ENCODE measurements at places on chromosomes 3 and 15.

DNA sequence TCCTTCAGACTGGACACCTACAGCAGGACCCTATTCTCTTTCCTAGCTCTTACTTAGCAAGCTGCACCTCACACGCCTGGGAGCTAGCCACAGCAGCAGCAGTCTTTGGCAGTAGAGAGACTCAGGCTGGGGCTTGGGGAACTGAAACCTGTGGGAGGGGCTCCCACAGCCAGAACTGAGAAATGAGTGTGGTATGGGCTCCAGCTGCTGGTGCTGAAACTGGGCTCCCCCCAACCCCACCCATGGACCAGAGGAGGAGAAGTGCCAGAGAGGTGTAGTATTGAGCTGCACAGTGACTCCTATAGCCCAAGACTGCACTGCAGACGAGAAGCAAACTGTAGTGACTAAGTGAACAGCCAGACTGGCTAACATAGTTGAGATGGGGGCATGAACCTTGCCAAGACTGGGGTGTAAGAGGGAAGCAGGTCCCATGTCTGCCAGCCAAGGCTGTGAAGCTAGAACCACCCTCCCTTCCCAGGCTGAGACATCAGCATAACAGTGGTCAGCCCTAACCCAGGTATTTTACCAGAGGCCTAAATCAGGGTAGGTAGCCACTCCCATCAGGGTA lies 62.5 kb downstream of the MYO5A start:
- DNase-seq, result no peak

- DNase-seq, result peak; percentile 49
Measured at GRCh38 chr3:184788751-184789150, 23.2 kb upstream of the VPS8 start.

- DNase-seq, result no peak
Measured at GRCh38 chr15:43908516-43909050, 81.8 kb downstream of the WDR76 start.

GRCh38 chr3:173007079-173007723 lies 133.8 kb downstream of the SPATA16 start:
- DNase-seq, result no peak

- DNase-seq, result no peak
Measured at GRCh38 chr15:99435877-99436541, 129.8 kb upstream of the MEF2A start.

DNA sequence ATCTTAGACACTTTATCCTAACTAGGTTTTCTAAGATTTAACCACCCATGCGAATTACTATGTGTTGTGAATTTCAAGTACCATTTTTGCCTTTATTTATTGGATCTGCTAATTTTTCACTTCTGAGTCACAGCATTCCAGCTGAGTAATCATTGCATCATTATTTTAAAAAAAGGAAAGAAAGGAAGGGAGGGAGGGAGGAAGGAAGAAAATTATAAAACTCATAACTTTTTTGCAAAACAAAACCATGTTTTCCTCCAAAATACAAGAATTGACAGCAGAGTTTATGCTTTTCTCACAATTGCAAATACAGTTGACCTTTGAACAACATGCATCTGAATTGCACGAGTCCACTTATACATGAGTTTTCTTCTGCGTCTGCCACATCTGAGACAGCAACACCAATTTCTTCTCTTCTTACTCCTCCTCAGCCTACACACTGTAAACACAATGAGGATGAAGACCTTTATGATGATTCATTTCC lies 651.4 kb upstream of the NECTIN3 start:
- peak; percentile 76 for DNase-seq

DNA sequence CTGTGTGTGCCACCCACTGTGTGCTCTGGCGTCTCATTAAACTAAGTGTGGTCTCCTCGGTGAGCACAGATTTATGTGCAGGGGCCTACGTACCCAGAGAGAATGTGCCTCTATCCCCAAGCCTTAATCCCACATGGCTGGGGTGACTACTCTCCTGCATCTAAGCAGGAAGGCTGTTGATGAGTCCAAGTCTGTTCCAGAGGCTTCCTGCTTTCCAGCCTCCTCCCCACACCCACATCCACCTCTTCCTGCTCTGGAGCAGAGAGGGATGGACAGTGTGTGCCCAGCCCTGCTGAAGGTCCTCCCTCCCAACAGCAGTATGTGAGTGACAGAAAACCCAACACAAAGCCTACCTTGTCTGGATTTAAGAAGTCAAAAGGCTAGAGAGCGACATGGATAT lies 38.8 kb upstream of the BCL2L10 start:
- no peak for DNase-seq

- DNase-seq, result no peak
Measured at GRCh38 chr3:66553441-66554113, 52.8 kb upstream of the LRIG1 start.

DNA sequence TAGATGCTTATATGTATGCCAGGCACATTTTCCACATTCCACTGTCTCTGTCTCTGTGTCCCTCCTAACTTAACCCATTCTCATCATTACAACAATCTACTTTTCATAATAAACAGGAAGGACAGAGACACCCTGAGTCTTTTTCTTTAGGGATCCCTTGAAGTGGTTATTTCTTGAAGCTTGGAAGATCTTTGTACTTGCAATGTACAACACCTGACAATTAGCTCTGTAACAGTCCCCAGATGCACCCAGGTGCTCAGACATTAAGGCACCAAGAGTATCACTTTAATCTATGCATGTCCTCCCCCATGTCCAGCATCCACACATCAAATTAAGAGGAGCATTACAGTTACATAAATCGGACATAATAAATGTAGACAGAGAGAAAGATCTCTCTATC lies 309.6 kb upstream of the KCNH8 start:
- no peak for DNase-seq

DNA sequence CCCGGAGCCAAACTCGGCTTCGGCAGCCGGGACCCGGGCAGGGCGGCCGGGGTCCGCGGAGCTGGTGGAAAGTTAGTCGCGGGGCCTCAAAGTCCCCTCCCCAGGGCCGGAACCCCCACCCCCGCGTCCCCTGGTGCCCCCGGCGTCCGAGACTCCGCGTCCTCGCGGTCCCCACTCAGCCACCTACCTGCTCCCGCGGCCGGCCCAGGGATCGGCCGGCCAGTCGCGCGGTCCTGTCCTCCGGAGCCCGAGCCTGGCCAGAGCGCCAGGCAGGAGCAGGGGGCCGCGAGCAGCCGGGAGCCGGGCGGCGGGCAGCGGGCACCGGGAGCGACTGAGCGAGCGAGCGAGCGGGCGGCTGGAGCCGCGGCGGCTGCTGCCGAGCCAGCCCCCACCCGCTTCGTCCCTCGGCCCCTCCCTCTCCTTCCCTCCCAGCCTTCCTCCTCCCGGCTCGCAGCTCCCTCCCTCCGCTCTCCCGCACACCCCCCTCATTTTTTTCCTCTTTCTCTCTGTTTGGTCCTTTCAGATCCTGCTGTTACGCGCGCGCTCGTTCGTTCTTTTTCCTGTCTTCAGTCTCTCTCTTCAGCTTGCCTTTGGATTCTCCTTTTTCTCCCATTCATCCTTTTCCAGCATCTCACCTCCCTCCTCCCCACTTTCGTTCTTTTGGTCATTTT lies at the start of gene MEGF11:
TSS of gene MEGF11 (minus strand) at position 333 of the 671 bp plus-strand sequence. CDS start 125,347 bp downstream, outside the sequence.
- peak; percentile 36 for DNase-seq

DNA sequence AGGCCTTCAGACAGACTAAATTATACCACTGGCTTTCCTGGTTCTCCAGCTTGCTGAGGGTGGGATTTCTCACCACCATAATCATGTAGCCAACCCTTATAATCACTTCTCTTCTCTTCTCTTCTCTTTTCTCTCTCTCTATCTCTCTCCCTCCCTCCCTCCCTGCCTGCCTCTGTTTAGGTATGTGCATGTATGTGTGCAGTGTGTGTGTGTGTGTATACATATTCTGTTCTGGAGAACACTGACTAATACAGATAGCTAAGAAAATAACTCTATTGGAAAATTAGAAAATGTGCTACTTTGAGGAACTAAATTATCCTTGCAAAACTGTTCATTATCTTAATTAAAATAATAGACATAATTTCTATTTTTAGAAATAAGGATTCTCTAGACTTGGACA lies 118.6 kb upstream of the GADL1 start:
- DNase-seq, result no peak

GRCh38 chr15:51499379-51499976 lies 123.1 kb downstream of the DMXL2 start:
- DNase-seq, result peak; percentile 42

DNA sequence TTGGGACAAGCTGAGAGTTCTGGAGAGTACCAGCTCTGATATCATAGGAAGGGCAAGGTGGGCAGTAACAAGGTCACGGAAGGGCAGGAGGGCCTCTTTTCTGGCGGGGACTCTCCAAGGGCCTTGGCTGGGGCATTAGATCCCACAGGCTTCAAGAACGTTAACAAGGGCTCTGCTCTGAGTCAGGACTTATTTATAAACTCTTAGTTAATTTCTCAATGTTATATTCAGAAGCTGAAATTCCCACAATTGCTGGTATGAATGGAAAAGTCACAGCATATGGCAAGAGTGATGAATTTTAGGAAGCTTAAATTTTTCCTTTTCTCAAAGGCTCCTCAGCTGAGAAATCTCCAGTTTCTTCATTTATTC lies 320.2 kb upstream of the TBC1D5 start:
- no peak for DNase-seq

DNA sequence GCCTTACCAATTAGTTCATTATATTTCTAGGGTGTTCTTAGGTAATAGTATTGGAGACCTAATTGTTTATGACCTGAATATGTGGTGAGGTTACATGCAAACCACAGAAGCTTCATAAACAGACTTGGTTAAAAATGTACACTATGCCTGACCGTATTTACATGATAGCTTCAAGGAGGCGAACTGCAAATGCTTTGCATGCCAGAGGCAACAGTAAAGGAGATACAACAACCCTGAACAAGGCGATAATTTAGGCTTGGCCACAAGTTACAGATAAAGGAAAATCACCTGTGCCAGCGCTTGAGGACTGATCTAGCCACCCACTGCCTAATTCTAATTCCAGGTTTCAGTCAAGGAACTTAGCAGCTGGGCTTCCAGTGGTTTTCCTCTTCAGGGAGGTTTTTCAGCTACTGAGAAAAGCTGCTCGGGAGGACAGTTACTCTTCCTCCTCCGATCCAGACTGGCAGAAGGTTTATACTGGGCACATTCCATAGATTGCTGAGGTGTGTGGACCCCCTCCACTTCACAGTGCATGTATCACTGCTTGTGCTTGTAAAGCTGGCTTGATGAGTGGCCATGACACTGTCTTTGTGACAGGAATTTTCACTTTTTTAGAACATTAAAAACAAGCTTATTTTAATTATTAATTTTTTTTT lies 95.6 kb downstream of the DHX36 start:
- no peak for DNase-seq

- DNase-seq, result no peak
Measured at GRCh38 chr15:44308415-44308814, 19.9 kb downstream of the GOLM2 start.

- no peak for DNase-seq
Measured at GRCh38 chr3:46122091-46122490, 86.0 kb downstream of the CCR1 start.

DNA sequence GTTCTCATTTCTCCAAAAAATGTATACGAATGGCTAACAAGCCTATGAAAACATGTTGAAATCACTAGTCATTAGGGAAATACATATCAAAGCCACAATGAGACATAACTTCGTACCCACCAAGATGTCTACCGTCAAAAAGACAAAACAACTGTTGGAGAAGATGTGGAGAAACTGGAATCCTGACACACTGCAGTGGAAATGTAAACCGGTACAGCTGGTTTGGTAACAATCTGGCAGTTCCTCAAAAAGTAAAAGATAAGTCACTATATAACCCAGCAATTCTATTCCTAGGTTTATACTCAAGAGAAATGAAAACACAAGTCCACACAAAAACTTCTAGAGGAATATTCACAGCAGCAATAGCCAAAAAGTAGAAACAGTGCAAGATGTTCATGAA lies 7.0 kb downstream of the SCAPER start:
- DNase-seq, result no peak

- DNase-seq, result peak; percentile 31
Measured at GRCh38 chr15:53869044-53869805, 109.0 kb upstream of the UNC13C start.

DNA sequence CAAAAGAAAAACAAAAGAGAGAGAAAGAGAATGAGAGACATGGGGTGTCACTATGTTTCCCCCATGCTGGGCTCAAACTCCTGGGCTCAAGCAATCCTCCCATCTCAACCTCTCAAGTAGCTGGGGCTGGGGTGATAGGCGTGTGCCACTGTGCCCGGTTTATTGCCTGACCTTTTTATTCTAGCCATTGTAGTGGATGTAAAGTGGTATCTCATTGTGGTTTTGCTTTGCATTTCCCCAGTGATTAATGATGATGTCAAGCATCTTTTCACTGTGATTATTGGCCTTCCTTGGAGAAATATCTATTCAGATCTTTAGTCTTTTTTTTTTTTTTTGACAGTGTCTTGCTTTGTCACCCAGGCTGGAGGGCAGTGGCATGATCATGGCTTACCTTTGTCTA lies 37.7 kb upstream of the GK5 start:
- DNase-seq, result no peak

DNA sequence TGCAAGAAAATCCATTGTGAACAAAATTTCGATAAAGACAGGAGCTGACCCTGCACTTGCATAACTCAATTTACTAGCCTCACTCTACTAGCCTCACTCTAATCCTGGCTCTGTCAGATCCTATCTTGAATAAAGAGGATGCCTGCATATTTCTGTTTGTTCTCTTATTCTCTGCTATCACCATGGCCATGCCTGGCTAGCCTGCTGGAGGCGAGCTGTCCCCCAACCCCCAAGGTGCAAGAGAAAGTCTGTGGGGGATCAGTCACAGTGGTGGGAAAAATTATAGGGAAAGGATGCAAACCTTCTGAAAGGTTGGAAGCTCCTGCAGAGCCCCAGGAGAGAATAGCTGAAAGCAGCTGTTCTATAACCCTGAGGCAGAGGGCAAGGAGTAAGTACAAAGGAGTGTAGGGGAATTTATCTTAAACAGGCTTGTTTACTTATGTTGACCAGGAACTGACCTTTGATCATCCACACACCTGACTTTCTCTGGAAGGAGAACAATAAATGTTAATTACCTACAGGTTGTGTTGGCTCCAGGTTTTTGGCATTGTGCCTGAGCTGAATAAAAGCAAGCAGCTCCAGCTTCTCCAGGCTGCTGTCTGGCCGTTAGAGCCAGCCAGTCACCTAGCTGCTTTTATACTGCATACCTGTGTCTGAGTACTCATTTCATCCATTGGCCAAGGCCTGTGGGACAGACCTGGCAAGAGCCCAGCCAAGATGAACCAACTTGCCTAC lies 137.7 kb upstream of the RASGRP1 start:
- DNase-seq, result no peak

GRCh38 chr3:4494895-4495264 lies 1.7 kb downstream of the ITPR1 start:
- no peak for DNase-seq

- DNase-seq, result no peak
Measured at GRCh38 chr3:48318713-48319468, 14.6 kb downstream of the SPINK8 start.

- DNase-seq, result no peak
Measured at GRCh38 chr3:143258692-143259091, 139.1 kb downstream of the CHST2 start.

Measured in ACHN (cell line).